ENCODE measurements at places on chromosomes 5 and 9. TPM values are rescaled to one million over a fixed set of nuclear protein-coding genes. Genes with fewer than 3 reads are reported as not detected.

The ADGRV1 gene
- 12.5 TPM for polyA plus RNA-seq

GRCh38 chr9:129776938-129777768, 24.3 kb upstream of the PTGES start:
- peak; percentile 71 for DNase-seq

DNA sequence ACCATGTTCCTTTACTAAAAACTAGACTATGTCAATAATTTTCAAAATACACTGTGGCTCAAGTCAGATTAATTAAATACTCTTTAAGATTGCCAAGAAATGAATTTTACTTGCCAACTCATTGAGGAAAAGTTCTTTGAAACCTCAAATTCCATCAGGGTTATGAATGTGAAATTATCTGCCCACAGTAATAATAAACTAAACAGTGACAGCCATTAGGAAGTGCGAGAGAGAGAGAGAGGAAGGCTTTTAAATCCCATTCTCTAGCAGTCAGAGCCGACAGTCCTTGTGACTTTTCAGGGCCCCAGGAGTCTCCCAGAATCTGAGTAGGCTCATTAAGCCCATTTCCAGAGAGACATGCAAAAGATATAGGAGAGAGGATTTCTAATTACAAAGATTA, 236.1 kb downstream of the MARCHF11 start:
- DNase-seq: no peak

DNA sequence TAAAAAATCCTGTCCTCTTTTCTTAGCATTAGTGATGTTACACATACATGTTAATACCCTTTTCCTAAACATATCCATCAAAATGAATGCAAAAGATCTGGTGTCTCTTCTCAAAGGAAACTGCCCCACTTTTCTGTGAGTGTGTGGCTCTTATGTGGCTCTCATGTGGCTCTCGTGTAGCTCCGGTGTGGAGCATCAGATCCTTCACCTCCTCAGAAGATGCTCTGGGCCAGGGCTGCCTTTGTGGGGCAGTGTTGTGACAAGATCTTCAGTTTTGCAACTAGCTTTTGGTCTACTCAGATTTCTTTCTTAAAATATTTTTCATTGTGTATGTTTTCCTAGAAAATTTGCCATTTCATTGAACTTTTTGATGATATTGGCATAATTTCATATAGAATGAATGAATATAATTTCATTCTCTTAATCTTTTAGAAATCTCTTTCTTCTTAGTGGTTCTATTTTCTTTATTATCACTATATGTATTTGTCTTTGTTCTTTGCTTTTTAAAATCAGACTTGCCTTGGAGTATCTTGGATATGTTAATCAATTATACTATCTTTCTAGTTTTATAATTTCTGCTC, 19.4 kb downstream of the GARNL3 start:
- DNase-seq: peak; percentile 4

DNA sequence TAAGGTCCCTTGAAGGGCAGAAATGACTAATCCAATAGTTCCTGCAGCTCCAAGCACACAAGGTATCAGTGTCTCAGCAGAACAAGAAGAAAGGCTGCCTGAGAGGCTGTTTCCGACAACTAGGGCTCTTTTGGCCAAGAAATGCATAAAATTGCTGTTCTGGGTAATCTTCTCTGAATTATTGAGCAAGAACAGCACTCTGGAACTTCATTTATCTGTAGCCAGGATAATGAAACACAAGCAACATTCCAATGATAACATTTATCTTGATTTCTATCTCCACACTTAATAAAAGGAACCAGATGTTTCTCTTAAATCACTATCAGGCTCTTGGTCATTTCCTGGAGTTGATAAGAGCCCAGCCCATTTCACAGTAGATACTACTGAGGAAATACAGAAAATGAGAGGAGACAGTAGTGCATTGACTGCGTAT, 17.0 kb upstream of the AUH start:
- no peak for DNase-seq

GRCh38 chr9:114112778-114113584, 13.9 kb upstream of the KIF12 start:
- no peak for DNase-seq
